ENCODE measurements at places on chromosomes 6 and 20.

- DNase-seq: no peak
These were observed 168.9 kb downstream of the ID4 start for GRCh38 chr6:20006037-20006436.

- DNase-seq: no peak
These were observed 2.3 kb downstream of the LIN28B start for GRCh38 chr6:104959026-104959858.

DNA sequence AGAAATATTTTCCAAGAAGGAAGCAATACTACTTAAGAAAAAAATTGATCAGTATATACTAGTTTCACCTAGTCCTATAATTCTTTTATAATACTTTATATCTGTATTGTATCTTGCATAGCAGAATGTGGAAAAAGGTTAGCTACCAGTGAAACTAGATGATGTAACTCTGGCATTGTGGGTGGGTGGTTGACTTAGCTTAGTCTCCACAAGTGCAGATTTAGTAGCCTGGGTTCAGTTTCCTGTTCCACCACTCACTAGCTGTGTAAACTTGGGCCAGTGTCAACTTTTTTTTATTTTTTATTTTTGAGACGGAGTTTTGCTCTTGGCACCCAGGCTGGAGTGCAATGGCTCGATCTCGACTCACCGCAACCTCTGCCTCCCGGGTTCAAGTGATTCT, 2.0 kb downstream of the MUC21 start:
- no peak for DNase-seq

- no peak for DNase-seq
These were observed 20.7 kb upstream of the HEY2 start for GRCh38 chr6:125728739-125729138.

- no peak for DNase-seq
These were observed 21.3 kb upstream of the SGK1 start for GRCh38 chr6:134339216-134339615.

- DNase-seq: no peak
These were observed 470.5 kb downstream of the COL12A1 start for GRCh38 chr6:74735304-74735703.

GRCh38 chr20:4651536-4651935, 70.2 kb upstream of the PRND start:
- no peak for DNase-seq

- no peak for DNase-seq
These were observed 59.1 kb upstream of the PTPN1 start for GRCh38 chr20:50450881-50451752.

DNA sequence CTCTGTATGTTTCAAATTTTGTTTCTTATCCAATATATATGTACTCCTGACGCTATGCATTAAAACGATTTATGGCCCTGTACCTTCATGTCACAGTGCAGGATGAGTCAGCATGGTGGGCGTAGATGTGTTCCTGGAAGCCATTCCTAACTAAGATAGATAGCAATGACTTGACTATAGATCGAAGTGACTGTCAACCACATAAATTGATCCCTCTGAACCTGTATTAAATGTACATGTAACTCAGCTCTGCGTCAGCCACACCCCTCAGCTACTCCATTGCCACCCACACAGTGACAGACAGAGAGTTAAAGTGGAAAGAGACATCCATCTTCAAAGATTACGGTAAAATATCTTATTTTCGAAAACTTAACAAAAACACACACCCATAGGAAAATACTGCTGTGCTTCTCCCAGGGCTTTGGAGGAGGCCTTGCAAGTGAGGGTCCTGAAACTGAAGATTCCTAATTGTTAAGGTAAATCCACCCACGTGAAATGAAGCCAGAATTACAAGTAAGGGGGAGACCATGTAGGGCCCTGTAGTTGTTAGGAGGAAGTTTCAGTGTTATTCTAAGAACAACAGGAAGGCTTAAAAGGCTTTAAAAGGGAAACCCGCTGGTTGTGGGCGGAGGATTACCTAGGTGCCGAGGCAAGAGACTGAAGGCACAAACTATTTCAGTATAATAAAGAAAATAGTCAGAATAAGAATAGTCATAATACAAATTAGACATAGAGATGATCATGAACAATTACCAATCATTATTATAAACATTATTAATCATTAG, 10.3 kb upstream of the RAD21L1 start:
- no peak for DNase-seq

- no peak for DNase-seq
These were observed 320.5 kb upstream of the RSPO3 start for GRCh38 chr6:126797981-126798380.
